Stimulated activated CD4-positive, alpha-beta T cell treated with anti-CD3 and anti-CD28 coated beads, Interleukin-4, amount 100 ng/mL, for 24 hours (primary cell): ENCODE measurements at places on chromosomes 2 and 18.

GRCh38 chr18:47718646-47719045 lies 211.8 kb downstream of the SMAD2 start:
- DNase-seq = no peak

DNA sequence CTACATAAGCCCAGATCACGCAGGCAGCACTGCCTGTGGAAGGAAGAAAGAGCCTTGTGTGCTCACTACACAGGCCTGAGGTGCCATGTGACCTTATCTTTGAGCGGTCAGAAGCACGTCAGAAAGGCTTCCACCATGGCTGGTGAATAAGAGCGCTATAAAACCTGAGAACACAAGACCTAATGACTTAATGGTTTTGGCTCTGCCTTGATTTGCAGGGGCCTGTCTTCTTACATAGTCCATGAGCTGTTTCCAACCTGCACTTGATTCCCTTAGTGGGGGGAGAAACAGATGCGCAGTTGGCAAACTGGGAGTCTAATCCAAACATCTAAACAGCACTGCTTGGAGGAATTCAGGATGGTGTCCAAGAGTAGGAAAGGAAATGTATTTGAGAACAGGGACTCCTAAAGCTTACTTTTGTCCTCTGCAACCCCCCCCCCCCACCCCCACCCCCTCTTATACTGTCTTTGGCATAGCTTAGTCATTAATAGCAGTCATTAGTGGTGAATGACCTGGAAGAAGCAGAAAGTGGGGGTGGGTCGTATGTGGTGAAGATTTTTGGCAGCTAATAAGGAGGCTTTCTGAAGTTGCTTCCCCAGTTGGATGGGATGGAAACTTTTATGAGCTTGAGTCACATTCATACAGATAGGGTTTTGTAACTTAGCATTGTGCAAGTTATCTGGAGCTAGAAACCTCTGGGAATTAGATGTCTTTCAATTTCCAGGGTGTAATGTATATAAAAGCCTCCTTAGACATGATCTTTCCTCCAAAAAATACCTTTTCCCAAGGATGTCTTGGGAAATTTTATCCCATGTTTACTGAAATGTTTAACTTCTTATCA lies 454.1 kb downstream of the MEIS1 start:
- no peak for DNase-seq

GRCh38 chr2:45859682-45860081 lies 208.2 kb downstream of the PRKCE start:
- DNase-seq = no peak

DNA sequence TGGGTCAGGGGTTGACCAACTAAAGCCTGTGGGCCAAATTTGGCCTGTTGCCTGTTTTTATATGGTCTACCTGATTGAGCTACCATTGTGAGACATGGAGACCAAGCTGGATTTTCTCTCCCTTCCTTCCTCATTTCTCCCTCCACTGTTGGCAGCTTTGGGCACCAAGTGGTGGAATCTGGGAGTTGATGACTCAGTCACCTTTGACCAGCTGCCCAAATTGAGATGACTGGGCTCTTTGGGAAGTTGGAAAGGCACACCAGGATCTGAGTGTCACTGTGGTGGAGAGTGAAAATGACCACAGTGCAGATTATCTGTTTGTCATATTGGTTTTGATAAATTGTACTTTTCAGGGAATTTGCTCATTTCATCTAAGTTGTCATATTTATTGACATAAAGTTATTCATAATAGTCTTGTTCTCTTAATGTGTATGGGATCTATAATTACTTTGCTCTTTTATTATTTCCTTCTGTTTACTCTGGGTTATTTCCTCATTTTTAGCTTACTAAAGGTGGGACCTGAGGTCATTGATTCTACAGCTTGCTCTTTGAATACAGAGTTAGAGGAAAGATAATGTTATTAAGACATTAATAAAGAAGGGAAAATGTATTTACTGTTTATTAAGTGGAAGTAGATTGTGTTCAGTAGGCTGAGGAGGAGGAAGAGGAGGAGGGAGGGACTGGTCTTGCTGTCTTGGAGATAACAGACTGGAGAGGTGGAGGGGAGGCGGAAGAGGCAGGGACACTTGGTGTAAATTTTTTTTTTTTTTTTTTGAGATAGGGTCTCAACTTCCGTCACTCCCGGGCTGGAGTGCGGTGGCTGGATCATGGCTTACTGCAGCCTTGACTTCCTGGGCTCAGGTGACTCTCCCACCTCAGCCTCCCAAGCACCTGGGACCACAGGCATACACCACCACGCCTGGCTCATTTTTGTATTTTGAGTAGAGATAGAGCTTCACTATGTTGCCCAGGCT lies 31.8 kb downstream of the AGFG1 start:
- DNase-seq = no peak

GRCh38 chr2:189137519-189137918 lies 42.0 kb downstream of the COL5A2 start:
- no peak for DNase-seq

DNA sequence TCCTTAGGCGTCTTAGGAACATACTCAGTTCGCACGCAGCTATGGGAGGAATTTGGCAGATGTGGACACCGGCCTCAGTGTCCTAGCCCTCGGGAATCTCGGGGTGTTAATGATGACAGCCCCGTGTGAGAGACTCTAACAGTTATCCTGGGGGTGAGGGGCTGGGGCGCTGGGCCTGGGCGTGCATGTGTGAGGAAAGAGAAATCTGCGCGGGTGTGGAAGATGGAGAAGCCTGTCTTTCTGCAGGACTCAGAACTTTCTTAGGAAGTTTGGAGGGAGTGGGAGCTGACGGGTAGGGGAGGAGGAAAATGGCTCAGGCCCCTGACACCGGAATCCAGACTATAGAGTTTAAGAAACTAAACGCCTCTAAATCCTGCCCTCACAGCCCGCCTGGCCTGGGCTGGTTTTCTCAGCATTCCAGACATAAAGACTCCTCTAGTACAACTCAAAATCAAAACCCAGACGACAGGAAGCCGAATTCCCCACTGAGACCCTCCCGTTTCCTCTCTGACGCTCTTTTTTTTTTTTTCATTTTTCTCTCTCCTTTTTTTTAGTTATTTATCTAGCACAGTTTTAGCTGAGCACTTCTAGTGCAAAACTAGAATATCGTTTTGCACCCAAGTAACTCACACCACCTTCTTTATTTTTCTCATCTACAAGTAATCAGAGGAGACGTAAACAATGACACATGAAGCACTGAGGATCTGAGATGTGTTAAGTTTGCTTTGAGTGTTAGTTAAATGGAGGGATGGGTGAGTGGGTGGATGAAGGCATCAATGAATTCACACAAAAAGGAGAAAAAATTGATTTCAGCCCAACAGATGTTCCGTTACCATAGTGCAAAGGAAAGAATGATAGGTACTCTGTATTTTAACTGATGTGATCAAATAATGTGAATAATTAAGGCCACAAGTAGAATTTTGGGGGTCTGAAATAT lies 1.2 kb upstream of the HAAO start:
- no peak for DNase-seq

DNA sequence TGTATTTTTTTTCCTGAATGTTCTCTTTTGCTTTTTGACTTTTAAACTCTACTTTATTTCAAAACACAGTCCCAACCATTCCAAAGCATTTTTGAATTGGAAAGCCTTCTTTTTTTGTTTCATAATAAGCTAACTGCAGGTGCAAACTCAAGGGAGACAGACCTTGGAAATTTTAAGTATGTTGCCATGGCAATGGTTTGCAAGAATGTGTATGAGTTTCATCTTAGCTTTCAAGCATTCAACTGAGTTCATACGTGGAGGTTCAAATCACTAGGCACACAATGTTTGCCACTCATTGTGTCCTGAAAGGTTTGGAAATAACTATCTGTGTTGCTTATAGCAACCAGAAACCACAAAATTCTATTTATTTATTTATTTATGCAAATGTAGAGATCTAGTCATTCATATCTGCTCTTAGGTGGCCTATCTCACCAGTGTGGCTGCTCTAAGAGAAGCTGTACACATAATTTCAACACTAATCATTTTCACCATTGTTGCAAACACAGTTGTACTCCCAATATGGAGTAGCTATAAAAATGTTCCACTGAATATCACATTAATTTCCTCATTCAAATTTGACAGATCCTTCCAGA lies 805.7 kb upstream of the FSHR start:
- DNase-seq = no peak

GRCh38 chr2:33729353-33729752 lies 130.3 kb upstream of the FAM98A start:
- no peak for DNase-seq

DNA sequence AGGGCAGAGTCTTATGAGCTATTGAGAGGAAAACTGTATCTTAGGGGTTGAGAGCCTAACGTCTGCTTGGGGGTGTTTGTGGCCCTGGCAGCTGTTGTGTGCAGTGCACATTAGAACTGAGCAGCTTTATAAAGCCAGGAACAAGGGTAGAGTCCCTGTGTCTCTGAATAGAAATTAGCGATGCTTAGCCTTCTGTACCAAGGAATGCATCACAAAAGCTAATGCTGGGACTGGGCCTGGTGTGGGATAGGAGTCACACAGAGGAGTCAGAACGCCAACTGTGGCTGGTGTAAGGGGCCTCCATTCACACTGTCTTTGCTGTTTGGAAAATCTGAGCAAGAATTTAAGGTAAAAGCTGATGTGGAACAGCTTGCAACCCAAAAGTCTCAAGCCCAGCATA lies 283.2 kb downstream of the SOX11 start:
- no peak for DNase-seq

GRCh38 chr2:190618030-190618429 lies 30.9 kb upstream of the NAB1 start:
- no peak for DNase-seq
